ENCODE measurements at places on chromosomes 5 and 9.

DNA sequence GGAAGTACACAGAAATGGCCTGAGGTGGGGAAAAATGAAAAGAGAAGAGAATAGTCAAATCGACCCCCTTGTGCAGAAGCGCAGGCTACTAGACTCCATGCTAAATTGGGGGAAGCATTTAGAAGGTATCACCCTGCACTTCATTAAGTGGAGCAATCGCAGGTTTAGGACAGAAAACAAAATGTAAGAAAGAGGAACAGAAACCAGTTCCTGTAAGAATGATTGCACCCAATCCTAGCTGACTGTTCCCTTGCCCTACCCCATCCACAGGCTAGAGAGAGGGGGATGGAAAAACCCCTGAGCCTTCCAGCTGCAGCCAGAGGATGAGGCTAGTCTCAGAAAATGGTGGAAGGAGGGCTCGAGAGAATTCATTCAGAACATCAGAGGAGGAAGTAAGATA is 23.9 kb upstream of the PPP1R2B start:
- no peak for DNase-seq

- DNase-seq, result no peak
Observed at GRCh38 chr5:139394123-139394653, 716 bp downstream of the PROB1 start.

- DNase-seq, result no peak
Observed at GRCh38 chr5:43041110-43041668, 1.1 kb upstream of the ANXA2R start.

DNA sequence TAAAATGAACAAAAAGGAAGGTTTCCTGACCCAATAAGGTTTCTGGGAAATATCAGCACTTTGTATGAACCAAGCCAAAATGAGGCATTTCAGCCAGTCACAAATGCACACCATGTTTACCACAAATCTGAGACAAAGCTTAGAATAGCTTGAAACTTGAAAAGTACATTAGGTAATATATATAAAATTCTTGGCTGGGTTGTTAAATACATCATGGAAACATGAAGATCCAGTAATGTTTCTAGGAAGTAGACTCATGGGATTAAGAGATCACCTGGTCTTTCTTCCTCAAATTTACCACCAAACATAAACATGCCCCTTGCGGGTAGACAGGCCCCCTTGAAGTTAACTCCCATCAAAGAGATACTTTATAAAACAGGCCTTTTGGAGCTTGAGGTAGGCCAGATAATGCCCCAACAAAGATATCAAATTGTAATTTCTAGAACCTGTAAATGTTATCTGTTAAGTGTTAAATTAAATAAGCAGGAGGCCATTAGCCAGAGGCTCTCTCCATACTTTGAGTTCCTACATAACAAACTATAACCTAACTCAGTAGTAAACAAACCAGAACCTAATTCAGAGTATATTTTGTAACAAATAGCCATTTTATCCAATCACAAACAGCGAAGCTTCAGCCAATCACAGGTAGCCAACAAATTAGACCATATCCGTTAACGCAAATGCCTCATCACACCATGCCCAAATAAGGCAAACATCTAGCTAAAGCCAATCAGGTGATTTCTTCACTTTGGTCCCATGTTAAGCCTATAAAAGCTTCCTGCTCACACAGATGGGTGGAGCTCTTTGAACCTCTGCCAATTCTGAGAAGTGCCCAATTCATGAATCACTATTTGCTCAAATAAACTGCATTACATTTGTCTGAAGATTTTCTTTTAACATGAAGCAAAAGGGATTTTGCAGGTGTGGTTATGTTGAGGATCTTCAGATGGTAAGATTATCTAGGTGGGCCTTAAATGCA is 127.9 kb upstream of the TARS1 start:
- DNase-seq, result no peak

All from stimulated activated CD4-positive, alpha-beta T cell treated with anti-CD3 and anti-CD28 coated beads, Interleukin-2, amount 100 ng/mL, for 4 hours (primary cell).